ENCODE measurements at places on chromosomes 11 and 22. TPM values are rescaled to one million over a fixed set of nuclear protein-coding genes. Genes with fewer than 3 reads are reported as not detected.

The TRIM49 gene
- total RNA-seq, result not detected

The TMPRSS13 gene
- not detected for total RNA-seq

The RFPL3 gene
- total RNA-seq, result not detected

The KRTAP5-10 gene
- not detected for total RNA-seq

All from IMR-90 (cell line).